Umbilical cord (tissue), 2 donors: ENCODE measurements at places on chromosomes 5 and 9. TPM values are rescaled to one million over a fixed set of nuclear protein-coding genes. Genes with fewer than 3 reads are reported as not detected.
A peak's percentile ranks its signal among the peaks of the same experiment; 100 is the strongest.

CD180 gene
- 1.2 TPM for total RNA-seq

SPATA31A3 gene
- total RNA-seq, result 2.2 TPM

GRCh38 chr9:98149422-98149821 lies 30.4 kb upstream of the TRIM14 start:
- no peak for DNase-seq

PCDHGA9 gene
- total RNA-seq, result 11.1 TPM

DNA sequence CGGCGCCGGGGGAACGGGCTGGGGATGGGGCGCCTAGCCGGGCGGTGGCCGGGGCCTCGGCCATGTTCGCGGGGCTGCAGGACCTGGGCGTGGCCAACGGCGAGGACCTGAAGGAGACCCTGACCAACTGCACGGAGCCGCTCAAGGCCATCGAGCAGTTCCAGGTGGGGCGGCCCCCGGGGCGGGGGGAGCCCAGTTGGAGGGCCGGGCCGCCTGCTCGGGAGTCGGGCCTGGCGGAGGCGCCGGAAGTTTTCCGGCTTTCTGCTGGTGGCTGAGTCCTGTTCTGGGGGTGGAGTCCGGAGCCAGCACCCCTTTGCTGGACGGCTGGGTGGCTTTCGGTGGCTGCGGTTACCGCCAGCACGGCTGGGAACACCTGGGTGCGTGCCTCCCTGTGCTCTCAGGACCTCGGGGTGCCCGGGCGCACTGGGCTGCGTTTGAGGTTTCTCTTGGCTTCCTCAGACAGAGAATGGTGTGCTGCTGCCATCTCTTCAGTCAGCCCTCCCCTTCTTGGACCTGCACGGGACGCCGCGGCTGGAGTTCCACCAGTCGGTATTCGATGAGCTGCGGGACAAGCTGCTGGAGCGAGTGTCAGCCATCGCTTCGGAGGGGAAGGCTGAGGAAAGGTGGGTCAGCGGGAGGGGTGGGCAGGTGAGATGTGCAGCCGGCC lies 454 bp downstream of the NELFB start:
- no peak for DNase-seq

CAMK2A gene
- total RNA-seq, result 5.8 TPM

OBP2B gene
- total RNA-seq, result not detected

GRCh38 chr5:61051267-61051666 lies 106.3 kb downstream of the NDUFAF2 start:
- peak; percentile 45 for DNase-seq

DNA sequence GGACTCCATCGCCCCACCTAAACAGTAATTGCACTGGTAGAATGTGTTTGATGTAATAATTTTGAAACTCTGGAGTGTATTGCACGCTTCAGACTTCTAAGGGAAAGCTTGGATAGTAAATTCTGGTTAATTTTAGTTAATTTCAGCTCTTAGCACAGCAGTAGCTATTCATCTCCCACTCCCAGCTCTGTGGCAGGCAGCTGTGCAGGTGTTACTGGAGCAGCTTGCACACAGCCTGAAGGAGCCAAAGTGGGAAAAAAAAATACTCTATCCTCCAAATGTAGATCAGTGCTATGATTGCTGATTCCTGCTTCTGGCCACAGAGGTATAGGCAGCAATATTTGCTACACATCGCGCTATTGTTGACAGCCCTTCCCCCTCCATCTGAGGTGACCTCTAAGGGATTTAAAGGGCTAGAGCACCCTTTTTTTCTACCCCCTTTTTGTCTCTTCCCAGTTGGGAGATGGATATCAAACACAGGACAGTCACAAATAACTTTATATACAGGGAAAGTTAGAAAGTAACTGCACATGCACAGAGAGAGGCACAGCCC lies 97.4 kb downstream of the KCTD16 start:
- DNase-seq, result no peak

PTGR1 gene
- 21.7 TPM for total RNA-seq

ACTBL2 gene
- 3.1 TPM for total RNA-seq

DNA sequence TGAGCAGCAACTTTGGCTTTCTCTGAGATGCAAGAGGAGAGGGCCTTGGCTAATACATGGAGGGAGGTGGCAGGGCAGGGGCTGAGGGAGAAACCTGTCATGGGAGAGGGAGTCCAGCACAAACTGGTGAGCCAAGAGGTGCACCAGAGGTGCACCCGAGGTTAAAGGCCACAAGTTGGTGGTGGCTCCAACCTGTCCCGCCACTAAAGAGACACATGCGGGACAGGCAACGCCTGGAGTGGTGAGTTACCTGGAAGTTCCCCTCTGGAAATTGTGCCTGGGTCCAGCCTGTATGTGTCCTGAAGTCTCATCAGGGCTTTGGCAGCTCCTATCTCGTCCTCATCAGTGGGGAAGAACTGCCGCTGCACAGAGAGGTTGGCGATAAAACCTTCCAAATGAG lies 14.0 kb downstream of the P4HA2 start:
- DNase-seq, result no peak

DNA sequence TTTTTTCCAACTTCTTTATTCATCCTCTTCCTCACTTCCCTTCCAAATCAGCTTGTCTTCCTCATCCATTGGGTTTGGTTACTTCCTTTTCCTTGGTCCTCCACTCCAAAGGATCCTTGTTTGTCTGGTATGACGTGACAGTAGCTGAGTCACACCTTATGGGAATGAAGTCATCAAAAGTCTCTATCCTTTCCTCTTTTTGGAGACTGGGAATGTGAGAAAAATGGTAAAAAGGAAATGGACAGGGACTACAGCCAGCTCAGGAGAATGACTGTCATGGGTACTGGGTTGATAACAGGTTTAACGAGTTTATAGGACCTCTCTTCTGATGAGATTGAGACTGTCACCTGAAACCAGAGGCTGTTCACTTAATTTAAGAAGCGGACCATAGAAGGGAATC lies 76.2 kb upstream of the MYO10 start:
- DNase-seq, result no peak

DNA sequence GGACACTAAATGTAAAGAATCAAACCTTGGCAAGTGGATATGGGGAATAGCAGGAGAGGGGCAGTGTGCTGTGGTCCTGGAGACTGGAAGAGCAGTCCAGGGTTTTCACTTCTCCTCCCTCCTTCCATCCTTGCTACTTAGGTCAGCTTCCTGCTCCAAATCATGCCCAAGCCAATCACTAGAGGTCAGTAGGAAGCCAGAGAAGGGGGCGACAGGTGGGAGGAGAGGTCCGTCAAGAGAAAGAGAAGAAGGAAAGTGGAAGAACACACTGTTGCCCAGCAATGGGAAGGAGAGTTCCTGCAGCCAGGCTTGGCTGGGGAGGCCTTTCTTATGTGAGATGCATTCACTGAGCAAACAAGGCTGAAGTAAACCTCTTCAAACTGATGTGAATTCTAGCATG lies 289.6 kb downstream of the DTWD2 start:
- no peak for DNase-seq

DMRT3 gene
- 1.2 TPM for total RNA-seq

GRCh38 chr9:101620452-101620851 lies 25.7 kb upstream of the PPP3R2 start:
- no peak for DNase-seq

NOL6 gene
- total RNA-seq, result 10.8 TPM

DNA sequence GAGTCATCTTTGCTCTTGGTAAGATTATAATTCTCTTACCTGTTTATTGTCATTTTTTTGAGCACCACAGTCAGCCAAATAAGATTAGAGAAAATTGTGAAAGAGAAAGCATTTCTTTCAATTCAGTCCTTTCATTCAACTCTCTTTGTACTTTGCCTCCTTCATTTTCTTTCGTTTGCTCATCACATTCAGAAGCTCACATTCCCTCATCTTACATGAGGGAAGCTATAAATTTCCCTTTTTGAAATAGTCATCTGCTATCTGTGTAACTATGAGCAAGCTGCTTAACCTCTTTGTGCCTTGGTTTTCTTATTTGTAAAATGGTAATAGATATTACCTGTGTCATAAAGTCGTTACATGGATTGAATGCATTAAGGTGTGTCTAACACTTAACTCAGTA lies 41.4 kb downstream of the PAM start:
- no peak for DNase-seq

DNA sequence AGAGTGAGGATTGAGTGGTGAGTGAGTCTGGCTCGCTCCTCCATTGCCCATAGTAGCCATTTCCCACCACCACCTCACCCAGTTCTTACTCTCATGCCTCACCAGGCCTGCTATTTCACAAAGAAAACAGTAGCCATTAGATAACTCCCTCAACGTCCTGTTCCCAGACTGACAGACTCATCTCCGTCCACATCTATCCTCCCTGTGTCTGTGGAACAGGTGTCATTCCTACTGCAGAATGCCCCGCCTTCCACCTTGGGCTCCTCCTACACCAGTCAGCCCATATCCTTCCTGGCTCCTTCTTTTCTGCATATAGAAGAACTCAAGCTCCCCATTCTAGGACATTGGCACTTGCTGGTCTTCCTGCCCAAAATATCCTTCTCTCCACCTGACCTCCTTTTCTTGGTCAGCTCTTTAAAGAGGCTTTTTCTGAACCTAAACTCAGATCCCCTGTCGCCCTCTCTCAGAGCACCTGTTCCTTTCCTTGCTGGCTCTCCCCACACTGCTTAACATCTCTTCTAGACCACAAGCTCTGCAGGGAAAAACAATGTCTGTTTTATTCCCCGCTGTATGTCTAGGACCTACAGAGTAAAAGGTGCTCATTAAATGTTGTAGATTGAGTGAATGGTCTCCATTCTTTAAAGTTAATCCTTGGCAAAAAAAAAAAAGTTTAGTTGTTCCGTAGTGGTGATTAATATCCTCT lies 3.2 kb downstream of the TNFAIP8 start:
- DNase-seq, result no peak

NEUROG1 gene
- not detected for total RNA-seq

- no peak for DNase-seq
These were observed 843.7 kb downstream of the EFNA5 start for GRCh38 chr5:106827061-106827460.

SGCD gene
- total RNA-seq, result 43.8 TPM

RNF20 gene
- total RNA-seq, result 23.1 TPM

FBLL1 gene
- total RNA-seq, result 1.9 TPM

CD274 gene
- 4.6 TPM for total RNA-seq

DNA sequence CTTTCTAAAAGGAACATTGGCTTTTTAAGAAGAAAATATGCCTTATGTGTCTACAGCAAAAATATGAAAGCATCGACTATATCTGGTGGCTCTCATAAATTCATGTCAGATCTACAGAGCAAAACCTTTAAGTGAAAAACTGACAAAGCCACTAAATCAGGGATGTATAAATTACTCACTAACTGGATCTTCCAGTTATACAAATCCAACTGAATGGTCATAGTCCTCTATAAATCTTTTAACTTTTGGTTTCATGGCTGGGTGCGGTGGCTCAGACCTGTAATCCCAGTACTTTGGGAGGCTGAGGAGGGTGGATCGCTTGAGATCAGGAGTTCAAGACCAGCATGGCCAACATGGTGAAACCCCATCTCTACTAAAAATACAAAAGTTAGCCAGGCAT lies 29.2 kb upstream of the GZMA start:
- peak; percentile 11 for DNase-seq
